Renal cortical epithelial cell (primary cell): ENCODE measurements at places on chromosomes 7 and 10. TPM values are rescaled to one million over a fixed set of nuclear protein-coding genes. Genes with fewer than 3 reads are reported as not detected.

CREM gene
- total RNA-seq = 35.6 and 46.6 TPM in 2 replicates

CAV2 gene
- total RNA-seq = 148 and 223 TPM in 2 replicates

NKX2-3 gene
- total RNA-seq = not detected in 2 replicates

ACBD5 gene
- total RNA-seq = 44.8 and 61.4 TPM in 2 replicates

NT5C3A gene
- total RNA-seq = 26.5 and 67.7 TPM in 2 replicates

TTYH3 gene
- total RNA-seq = 52.4 and 163 TPM in 2 replicates

GPR15LG gene
- 6.8 and 46.5 TPM in 2 replicates for total RNA-seq

SUN1 gene
- 164 and 234 TPM in 2 replicates for total RNA-seq

PRLHR gene
- not detected in 2 replicates for total RNA-seq

STEAP2 gene
- 7.1 and 20.2 TPM in 2 replicates for total RNA-seq

C10orf67 gene
- total RNA-seq = 0.35 and 0.55 TPM in 2 replicates

ADRB1 gene
- under 0.01 TPM in 1 of 2 replicates, not detected in the other for total RNA-seq

SLC18A3 gene
- 0.10 TPM in 1 of 2 replicates, not detected in the other for total RNA-seq

SFRP4 gene
- 1.0 and 2.4 TPM in 2 replicates for total RNA-seq

MUC12 gene
- not detected in 2 replicates for total RNA-seq

RAPGEF5 gene
- total RNA-seq = 2.3 and 4.0 TPM in 2 replicates

GDF10 gene
- not detected in 2 replicates for total RNA-seq

ZCWPW1 gene
- total RNA-seq = 0.17 and 2.8 TPM in 2 replicates

TAS2R4 gene
- total RNA-seq = 1.8 TPM in 1 of 2 replicates, not detected in the other

KIF11 gene
- total RNA-seq = 3.1 and 14.9 TPM in 2 replicates

LIPJ gene
- total RNA-seq = 0.05 TPM in 1 of 2 replicates, not detected in the other

SPDYE9 gene
- total RNA-seq = not detected in 2 replicates

DYDC2 gene
- 0.15 and 0.87 TPM in 2 replicates for total RNA-seq

GPC2 gene
- total RNA-seq = 1.6 and 2.3 TPM in 2 replicates

OR9A2 gene
- not detected in 2 replicates for total RNA-seq

OR6V1 gene
- not detected in 2 replicates for total RNA-seq

RNF133 gene
- total RNA-seq = 0.10 TPM in 1 of 2 replicates, not detected in the other

ZDHHC4 gene
- total RNA-seq = 40.3 and 58.8 TPM in 2 replicates

TUBB8 gene
- not detected in 2 replicates for total RNA-seq

CLDN12 gene
- 62.1 and 95.2 TPM in 2 replicates for total RNA-seq

LMOD2 gene
- total RNA-seq = not detected in 2 replicates

FAM25C gene
- total RNA-seq = not detected in 2 replicates

IFIT1B gene
- not detected in 2 replicates for total RNA-seq

PPP1R9A gene
- 32.8 and 56.6 TPM in 2 replicates for total RNA-seq

GNAT3 gene
- not detected in 2 replicates for total RNA-seq

LLCFC1 gene
- total RNA-seq = not detected in 2 replicates

RPEL1 gene
- 0.17 and 0.25 TPM in 2 replicates for total RNA-seq

GRM8 gene
- total RNA-seq = 0.70 TPM in 1 of 2 replicates, not detected in the other

FAS gene
- 95.0 and 123 TPM in 2 replicates for total RNA-seq

PDGFA gene
- 33.5 and 54.3 TPM in 2 replicates for total RNA-seq

NACAD gene
- total RNA-seq = 1.0 and 7.4 TPM in 2 replicates

PLAU gene
- total RNA-seq = 238 and 1,509 TPM in 2 replicates

AFAP1L2 gene
- 40.1 and 71.4 TPM in 2 replicates for total RNA-seq
